ENCODE measurements at places on chromosomes 4 and X. TPM values are rescaled to one million over a fixed set of nuclear protein-coding genes. Genes with fewer than 3 reads are reported as not detected.

Gene TACR3
- 0.28 TPM for total RNA-seq

DNA sequence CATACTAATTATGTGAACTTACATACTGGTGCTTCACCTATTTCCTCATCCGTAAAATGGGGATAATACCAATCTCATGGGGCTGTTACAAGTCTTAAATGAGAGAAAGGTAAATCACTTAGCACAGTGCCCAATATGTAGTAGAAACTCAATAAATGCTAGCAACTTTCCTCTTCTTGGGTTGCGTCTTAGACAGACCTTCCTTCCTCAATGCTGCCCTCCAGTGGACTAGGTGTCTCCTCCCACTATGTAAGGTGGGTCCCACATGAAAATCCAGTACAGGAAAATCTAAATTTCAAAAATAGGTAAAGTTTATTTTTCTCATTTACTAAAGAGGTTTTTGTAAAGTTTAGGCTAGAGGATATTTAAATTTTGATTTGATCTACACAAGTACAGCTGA lies 20.6 kb downstream of the ZDHHC9 start:
- H3K27ac ChIP-seq: no peak overlapping the region
- no peaks in the 10 kb centered on the region for H3K27me3 ChIP-seq
- peak; percentile 52 for DNase-seq
- H3K36me3 ChIP-seq: no peaks in the 10 kb centered on the region

DNA sequence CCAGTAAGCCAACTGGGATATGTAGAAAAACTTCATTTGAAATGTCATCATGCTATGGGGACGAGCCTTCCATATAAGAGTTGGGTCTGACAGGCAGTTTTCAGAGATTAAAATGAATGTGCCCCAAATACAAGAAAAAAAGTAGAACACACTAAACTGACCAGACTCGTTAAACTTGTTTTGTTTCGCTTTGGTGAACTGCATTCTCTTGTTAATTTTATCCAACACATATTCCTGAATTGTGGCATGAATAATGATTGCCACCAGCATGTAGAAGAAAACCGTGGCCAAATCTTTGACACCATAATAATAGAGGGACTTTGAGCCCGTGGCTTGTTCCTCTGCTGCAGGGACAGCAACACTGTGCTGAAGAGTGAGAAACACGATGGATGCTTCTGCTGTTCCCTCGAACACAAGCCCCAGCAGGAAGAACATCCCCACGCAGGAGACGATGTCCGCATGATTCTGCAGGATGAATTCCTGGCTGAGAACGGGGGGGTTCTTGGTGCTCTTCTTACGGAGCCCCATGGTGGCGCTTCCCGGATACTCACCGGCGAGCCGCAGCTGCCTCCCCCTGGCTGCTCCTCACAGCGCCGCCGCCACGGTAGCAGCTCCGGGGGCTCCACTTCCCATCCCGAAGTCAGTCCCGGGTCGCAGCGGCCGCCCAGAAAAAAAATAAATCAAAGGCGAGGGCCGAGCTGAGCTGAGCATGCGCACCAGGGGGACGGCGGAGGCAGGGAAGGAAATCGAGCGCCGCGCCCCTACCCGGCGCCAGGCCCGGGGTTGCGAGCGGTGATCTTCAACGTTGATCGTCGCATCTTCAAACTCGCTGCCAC lies at the start of gene TRAM1L1:
TRAM1L1 (minus strand) TSS at position 711 of the 836 bp plus-strand sequence; CDS start at position 528, 183 bp downstream.
- no peaks in the 10 kb centered on the region for H3K36me3 ChIP-seq
- no peaks in the 10 kb centered on the region for H3K4me1 ChIP-seq
- no peaks in the 10 kb centered on the region for H3K27me3 ChIP-seq
- H3K27ac ChIP-seq: no peak within 1 kb of the TSS
- DNase-seq: peak; percentile 87
- H3K4me3 ChIP-seq: peak within 1 kb of the TSS; percentile 55

- no peaks in the 10 kb centered on the region for H3K27me3 ChIP-seq
- H3K27ac ChIP-seq: no peak overlapping the region
- H3K4me1 ChIP-seq: peaks cover 14% of the 10 kb centered on the region
Observed at GRCh38 chr4:142428715-142429114, 417.4 kb downstream of the INPP4B start.

GRCh38 chr4:17761062-17761461 lies 20.4 kb downstream of the FAM184B start:
- DNase-seq: no peak
- no peak overlapping the region for H3K27ac ChIP-seq
- no peaks in the 10 kb centered on the region for H3K36me3 ChIP-seq
- H3K4me3 ChIP-seq: no peak overlapping the region
- H3K27me3 ChIP-seq: no peaks in the 10 kb centered on the region
- H3K4me1 ChIP-seq: no peaks in the 10 kb centered on the region

Gene TSPAN5
- 31.7 TPM for total RNA-seq

GRCh38 chr4:159500861-159501260 lies 398.0 kb downstream of the RAPGEF2 start:
- peaks cover 61% of the 10 kb centered on the region for H3K4me1 ChIP-seq
- no peaks in the 10 kb centered on the region for H3K27me3 ChIP-seq
- no peaks in the 10 kb centered on the region for H3K36me3 ChIP-seq
- no peak overlapping the region for H3K27ac ChIP-seq
- H3K4me3 ChIP-seq: no peak overlapping the region
- no peak for DNase-seq

Gene MAML3
- total RNA-seq: 13.5 TPM

- peaks cover 11% of the 10 kb centered on the region for H3K4me1 ChIP-seq
- H3K36me3 ChIP-seq: no peaks in the 10 kb centered on the region
- no peak overlapping the region for H3K27ac ChIP-seq
- no peaks in the 10 kb centered on the region for H3K27me3 ChIP-seq
- DNase-seq: no peak
Observed at GRCh38 chrX:132594129-132594528, 105.3 kb upstream of the MBNL3 start.

Gene MTNR1A
- total RNA-seq: 1.6 TPM

DNA sequence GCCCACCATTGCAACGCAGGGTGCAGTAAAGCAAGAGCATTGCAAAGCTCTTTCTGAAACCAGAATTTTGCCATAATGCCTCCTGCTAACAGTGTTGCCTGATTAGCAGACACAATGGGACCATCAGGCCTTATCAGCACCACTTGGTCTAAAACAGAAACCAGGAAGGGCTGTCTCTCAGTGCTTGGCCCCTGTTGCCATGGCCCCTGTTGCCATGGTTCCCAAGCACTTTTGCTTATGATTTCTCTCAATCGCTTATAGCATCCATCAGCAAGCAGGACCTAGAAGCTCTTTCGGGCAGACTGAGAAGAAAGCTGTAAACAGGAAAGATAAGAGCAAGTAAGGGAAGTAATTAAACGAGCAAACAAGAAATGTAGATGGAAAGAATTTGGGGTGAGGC lies 36.8 kb downstream of the RTL5 start:
- no peaks in the 10 kb centered on the region for H3K36me3 ChIP-seq
- no peak overlapping the region for H3K4me3 ChIP-seq
- H3K27ac ChIP-seq: no peak overlapping the region
- DNase-seq: peak; percentile 21
- peaks cover 9% of the 10 kb centered on the region for H3K4me1 ChIP-seq

Gene TLR1
- total RNA-seq: 0.03 TPM

Gene MAGEC3
- not detected for total RNA-seq

Gene RCHY1
- total RNA-seq: 33.4 TPM

- no peaks in the 10 kb centered on the region for H3K27me3 ChIP-seq
- no peaks in the 10 kb centered on the region for H3K36me3 ChIP-seq
- H3K4me3 ChIP-seq: no peak overlapping the region
- H3K4me1 ChIP-seq: peaks cover 14% of the 10 kb centered on the region
- H3K27ac ChIP-seq: no peak overlapping the region
Observed at GRCh38 chr4:103095080-103095479, 4.6 kb downstream of the BDH2 start.

Gene SRPX2
- 0.11 TPM for total RNA-seq

- H3K4me1 ChIP-seq: peaks cover 4% of the 10 kb centered on the region
- no peak overlapping the region for H3K4me3 ChIP-seq
Observed at GRCh38 chr4:57094832-57095223, 15.4 kb downstream of the IGFBP7 start.

- no peak for DNase-seq
- H3K4me3 ChIP-seq: no peak overlapping the region
- no peak overlapping the region for H3K27ac ChIP-seq
- H3K36me3 ChIP-seq: no peaks in the 10 kb centered on the region
- peaks cover under 1% of the 10 kb centered on the region for H3K4me1 ChIP-seq
- no peaks in the 10 kb centered on the region for H3K27me3 ChIP-seq
Observed at GRCh38 chr4:186169333-186169944, 21.9 kb upstream of the CYP4V2 start.

- H3K36me3 ChIP-seq: no peaks in the 10 kb centered on the region
- H3K27ac ChIP-seq: no peak overlapping the region
- DNase-seq: no peak
- H3K4me3 ChIP-seq: no peak overlapping the region
- H3K27me3 ChIP-seq: no peaks in the 10 kb centered on the region
Observed at GRCh38 chr4:139515531-139515958, 40.5 kb downstream of the SETD7 start.

DNA sequence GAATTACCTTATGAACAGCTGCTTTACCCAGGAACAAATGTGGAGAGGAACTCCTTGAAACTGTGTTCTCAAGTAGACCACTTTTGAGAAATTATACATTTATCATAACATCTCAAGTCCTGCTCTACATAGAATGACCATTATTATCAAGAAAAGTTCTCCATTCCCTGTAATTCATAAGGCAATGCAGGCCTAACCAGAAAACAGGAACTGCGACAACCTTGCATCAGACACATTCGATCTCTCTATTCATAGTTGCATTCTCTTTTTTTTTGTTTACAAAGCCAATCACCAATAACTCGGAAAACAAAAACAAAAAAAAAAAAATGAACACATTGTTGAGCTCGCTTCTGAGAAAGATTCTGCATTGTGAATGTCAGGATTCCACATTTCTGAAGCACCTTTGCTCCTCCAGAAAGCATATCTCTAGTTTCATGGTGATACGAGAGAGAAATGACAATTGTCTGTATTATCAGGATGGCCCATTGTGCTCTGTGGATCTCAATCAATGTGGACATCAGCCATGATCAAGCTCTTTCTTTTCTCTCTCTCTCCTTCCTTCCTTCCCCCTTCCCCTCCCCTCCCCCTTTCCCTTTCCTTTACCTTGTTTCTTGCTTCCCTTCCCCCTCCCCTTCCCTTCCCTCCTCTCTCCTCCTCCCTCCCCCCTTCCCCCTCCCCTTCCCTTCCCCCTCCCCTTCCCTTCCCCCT lies 32.4 kb upstream of the CD99 start:
- no peak overlapping the region for H3K27ac ChIP-seq
- no peaks in the 10 kb centered on the region for H3K36me3 ChIP-seq
- DNase-seq: no peak
- H3K4me1 ChIP-seq: no peaks in the 10 kb centered on the region

DNA sequence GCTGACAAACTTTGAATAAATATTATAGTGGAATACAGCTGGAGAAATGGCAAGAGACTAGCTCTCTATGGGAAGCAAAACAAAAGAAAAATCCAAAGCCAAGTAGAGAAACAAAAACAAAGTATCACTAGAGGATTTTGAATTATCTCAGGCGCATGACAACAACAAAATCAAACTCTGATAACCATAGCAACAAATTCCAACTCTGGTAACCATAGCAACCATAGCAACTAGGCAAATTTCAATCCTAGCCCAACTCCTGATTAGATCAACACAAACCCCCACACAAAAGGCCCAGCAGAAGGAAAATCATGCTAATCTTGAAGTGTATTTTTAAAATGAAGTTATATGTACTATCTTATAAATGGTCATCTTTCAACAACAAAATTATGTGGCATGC lies 98.4 kb upstream of the MAGEE2 start:
- H3K27ac ChIP-seq: no peak overlapping the region
- no peaks in the 10 kb centered on the region for H3K36me3 ChIP-seq

- H3K27ac ChIP-seq: peak overlapping the region; percentile 75
- no peak overlapping the region for H3K4me3 ChIP-seq
- H3K36me3 ChIP-seq: no peaks in the 10 kb centered on the region
- DNase-seq: no peak
- H3K27me3 ChIP-seq: no peaks in the 10 kb centered on the region
- peaks cover 18% of the 10 kb centered on the region for H3K4me1 ChIP-seq
Observed at GRCh38 chr4:27271555-27271954, 410.9 kb downstream of the STIM2 start.

GRCh38 chrX:65406532-65406931 lies 128.1 kb downstream of the LAS1L start:
- H3K4me3 ChIP-seq: no peak overlapping the region
- peak; percentile 2 for DNase-seq
- H3K27ac ChIP-seq: no peak overlapping the region
- no peaks in the 10 kb centered on the region for H3K4me1 ChIP-seq
- H3K36me3 ChIP-seq: no peaks in the 10 kb centered on the region

- H3K4me1 ChIP-seq: peaks cover 6% of the 10 kb centered on the region
- H3K27ac ChIP-seq: no peak overlapping the region
- no peak for DNase-seq
- H3K27me3 ChIP-seq: no peaks in the 10 kb centered on the region
- H3K4me3 ChIP-seq: no peak overlapping the region
- no peaks in the 10 kb centered on the region for H3K36me3 ChIP-seq
Observed at GRCh38 chr4:140686796-140687195, 69.4 kb downstream of the TBC1D9 start.

- no peaks in the 10 kb centered on the region for H3K27me3 ChIP-seq
- no peak overlapping the region for H3K27ac ChIP-seq
- H3K4me1 ChIP-seq: no peaks in the 10 kb centered on the region
- no peaks in the 10 kb centered on the region for H3K36me3 ChIP-seq
- H3K4me3 ChIP-seq: no peak overlapping the region
Observed at GRCh38 chr4:6682862-6683590, 10.7 kb upstream of the S100P start.

Gene CHRDL1
- 15.5 TPM for total RNA-seq

Gene CPEB2
- total RNA-seq: 1.3 TPM

GRCh38 chrX:154486052-154486395 lies 391 bp downstream of the UBL4A start:
- peaks cover 11% of the 10 kb centered on the region for H3K27me3 ChIP-seq
- no peaks in the 10 kb centered on the region for H3K4me1 ChIP-seq
- no peak for DNase-seq
- H3K27ac ChIP-seq: no peak overlapping the region
- no peaks in the 10 kb centered on the region for H3K36me3 ChIP-seq
- peak overlapping the region; percentile 58 for H3K4me3 ChIP-seq

Gene PCDH18
- total RNA-seq: 162 TPM

- H3K27ac ChIP-seq: no peak overlapping the region
- no peaks in the 10 kb centered on the region for H3K36me3 ChIP-seq
- peaks cover 12% of the 10 kb centered on the region for H3K27me3 ChIP-seq
- no peak overlapping the region for H3K4me3 ChIP-seq
Observed at GRCh38 chr4:29009908-29010307, 1710.3 kb upstream of the PCDH7 start.
